Foreskin fibroblast (primary cell): ENCODE measurements at places on chromosomes 5 and 9.
A peak's percentile ranks its signal among the peaks of the same experiment; 100 is the strongest.

GRCh38 chr5:179854356-179854755 lies 4.3 kb downstream of the MRNIP start:
- DNase-seq, result no peak

DNA sequence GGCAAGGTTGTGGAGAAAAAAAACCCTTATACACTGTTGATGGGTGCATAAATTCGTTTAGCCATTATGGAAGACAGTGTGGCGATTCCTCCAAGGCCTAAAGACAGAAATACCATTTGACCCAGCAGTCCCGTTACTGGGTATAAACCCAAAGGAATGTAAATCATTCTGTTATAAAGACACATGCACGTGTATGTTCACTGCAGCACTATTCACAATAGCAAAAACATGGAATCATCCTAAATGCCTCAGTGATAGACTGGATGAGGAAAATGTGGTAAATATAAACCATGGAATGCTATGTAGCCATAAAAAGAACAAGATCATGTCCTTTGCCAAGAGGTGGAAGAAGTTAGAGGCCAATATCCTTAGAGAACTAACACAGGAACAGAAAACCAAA lies 119.9 kb upstream of the PRR16 start:
- no peak for DNase-seq

DNA sequence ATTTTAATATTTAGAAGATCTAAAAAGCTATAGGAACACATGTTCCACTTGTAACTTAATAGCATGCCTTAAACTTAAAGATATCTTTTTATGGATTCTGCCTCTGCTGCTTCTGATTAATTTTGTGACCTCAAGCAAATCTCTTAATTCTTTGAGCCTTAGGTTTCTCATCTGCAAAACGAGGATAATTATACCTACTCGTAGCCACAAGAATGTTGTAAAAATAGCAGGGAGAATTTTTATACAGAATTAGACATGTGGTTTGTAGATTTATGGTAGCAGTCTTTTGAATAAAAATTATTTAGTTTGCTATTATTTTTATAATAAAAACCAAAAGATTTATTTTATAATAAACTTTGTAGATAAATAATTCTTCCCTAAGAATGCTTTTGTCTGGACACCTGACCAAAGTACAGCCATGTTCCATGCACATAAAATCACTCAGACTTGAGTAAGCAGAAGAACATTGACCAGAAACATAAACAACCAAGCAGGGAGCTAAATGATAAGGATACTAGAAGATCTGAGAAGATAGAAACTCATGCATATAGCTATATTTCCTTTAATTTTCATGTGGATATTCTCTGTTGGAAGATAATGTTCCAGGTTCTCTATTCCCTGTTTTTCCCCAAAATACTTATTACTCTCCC lies 18.5 kb downstream of the C9orf85 start:
- DNase-seq, result peak; percentile 57

DNA sequence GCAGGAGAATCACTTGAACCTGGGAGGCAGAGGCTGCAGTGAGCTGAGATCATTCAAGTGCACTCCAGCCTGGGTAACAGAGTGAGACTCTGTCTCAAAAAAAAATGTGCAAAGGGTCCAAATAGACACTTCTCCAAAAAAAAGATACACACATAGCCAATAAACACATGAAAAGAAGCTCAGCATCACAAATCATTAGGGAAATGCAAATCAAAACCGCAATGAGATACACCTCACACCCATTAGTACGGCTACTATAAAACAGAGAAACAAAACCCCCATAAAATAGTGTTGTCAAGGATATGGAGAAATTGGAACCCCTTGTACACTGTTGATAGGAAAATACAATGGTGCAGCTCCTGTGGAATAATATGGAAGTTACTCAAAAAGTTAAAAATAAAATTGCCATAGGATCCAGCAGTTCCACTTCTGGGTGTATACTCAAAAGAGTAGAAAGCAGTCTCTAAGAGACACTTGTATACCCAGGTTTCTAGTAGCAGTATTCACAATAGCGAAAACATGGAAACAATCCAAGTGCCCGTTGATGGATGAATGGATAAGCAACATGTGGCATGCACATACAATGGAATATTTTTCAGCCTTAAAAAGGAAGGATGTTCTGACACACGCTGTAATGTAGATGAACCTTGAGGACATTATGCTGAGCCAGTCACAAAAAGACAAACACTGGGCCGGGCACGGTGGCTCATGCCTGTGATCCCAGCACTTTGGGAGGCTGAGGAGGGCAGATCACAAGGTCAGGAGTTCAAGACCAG lies 57.2 kb upstream of the PPARGC1B start:
- DNase-seq, result no peak

GRCh38 chr9:119092125-119092524 lies 277.1 kb downstream of the BRINP1 start:
- no peak for DNase-seq

GRCh38 chr9:37965116-37965515 lies 61.2 kb upstream of the SLC25A51 start:
- no peak for DNase-seq

DNA sequence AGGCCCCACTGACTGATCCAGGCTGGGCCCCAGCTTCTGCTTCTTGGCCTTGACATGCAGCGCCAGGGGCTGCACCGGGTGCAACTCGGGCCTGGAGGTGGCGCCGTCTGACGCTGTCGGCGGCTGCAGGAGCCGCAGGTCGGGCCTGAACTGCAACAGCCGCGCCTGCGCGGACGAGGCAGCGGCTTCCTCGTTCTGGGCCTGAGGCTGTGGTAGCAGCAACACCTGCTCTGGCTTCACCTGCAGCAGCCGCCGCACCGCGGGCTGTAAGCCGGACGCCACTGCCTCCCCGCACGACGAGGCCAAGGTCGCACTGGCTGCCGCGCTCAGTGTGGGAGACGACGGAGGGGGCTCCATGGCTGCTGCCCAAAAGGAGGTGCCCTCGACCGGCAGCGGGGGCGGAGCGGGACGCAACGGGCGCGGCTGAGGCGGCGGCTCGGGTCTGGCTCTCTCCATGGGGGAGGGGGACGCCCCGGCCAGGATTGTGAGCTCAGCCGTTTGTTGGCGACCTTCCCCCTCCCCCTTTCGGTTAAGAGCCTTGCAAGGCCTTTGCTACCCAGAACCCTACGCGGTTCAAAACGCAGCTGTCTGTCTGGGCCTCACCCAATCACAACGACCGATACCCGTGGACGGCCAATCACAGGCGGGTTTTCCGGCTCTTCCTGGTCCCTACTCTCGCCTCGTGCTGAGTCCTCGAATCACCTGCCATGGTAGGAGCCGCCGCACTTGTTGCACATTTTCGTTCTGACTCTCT lies 438 bp downstream of the SOX30 start:
- DNase-seq, result peak; percentile 21

DNA sequence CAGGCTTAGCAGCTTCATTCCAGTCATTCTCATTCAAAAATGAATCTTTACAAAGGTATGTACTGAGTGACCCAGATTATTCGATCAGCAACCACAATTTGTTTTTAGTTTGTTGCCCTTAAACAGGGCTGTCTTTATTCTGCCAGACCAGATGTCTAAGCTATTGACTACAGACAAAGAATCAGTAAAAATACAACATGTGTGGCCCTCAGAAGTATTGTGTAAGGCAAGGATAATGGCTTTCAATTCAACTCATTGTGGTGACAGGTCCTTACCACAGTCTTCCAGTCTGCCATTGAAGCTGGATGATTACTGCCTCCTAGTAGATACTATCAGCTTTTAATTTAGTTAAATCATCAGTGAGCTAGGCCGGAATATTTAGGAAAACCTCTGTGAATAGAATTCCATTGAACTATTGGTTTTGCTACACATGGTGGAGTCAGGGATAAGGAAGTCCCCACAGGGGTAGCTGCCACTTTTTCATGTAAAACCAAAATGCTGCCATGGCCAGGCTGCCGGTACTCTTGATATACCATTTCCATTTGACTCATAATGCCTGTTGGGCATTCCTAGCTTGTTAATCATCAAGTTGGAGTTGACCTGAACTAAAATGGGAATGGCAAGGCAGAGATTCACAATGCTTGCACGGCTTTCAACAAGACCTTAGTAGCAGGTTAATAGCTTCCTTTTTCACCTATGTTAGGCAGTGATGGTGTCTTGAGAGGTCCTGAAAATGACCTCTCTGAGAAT lies 175.6 kb downstream of the MEF2C start:
- no peak for DNase-seq

DNA sequence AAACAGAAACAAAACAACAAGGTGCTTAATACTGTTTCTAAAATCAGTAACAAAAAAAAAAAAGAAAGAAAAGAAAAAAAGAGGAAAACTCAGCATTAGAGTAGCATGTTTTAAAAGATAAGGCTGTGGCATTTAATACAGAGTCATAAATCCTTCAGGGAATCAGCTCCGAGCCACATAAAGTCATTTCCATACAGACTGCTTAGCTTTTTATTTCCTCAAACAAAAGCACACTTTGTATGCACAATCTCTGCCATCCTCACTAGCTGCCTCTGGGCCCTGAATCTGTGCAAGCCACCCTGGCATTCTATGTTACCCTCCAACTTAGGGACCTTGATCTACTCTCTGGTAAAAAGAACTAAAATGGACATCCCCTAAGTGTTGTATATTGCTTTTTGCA lies 87.6 kb downstream of the SEMA6A start:
- no peak for DNase-seq

GRCh38 chr9:86281593-86282076 lies 703 bp downstream of the ISCA1 start:
- no peak for DNase-seq

GRCh38 chr5:61202213-61202612 lies 39.9 kb upstream of the SMIM15 start:
- DNase-seq, result peak; percentile 38

GRCh38 chr5:64210866-64211265 lies 45.2 kb downstream of the RNF180 start:
- DNase-seq, result peak; percentile 94

DNA sequence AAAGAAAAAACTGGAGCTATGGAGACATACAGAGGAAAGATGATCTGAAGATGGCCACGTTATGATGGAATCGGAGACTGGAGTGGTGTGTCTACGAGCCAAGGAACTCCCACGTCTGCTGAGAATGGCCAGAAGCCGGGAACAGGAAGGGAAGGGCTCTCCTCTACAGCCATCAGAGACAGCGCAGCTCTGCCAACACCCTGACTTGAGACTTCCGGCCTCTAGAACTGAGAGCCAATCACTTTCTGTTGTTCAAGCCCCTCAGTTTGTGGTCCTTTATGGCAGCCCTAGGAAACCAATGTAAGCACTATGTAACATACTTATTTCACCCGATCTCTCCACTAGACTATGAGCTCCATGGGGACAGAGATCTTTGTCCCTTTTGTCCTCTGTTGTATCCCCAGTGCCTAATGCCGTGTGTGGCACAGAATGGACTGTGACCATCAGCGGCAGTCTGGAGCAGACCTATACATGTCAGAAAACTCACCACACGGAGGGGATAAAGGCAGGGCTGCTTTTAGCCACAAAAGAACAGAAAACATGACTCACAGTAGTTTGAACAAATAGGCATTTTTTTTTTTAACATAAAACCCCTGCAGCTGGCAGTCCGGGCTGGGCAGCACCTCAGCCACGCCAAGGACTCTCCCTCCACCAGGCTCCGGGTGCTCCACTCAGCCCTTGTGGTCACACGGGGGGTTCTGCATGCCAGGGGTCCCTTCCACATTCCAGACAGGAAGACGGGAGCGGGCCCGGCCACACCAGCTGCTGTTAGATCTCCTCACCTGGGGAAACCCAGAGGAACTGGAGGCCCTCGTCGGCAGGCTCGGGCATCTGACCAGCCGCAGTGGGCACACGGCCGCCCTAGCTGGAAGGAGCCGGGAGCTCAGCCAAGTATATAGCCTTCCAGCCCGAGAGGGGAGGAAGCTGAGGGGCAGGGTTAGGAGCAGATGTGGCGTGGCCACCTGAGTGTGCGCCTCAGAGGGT lies 16.1 kb upstream of the MXD3 start:
- peak; percentile 27 for DNase-seq

GRCh38 chr5:124494540-124495116 lies 251.8 kb downstream of the ZNF608 start:
- peak; percentile 51 for DNase-seq

GRCh38 chr5:95956021-95956899 lies 5.4 kb downstream of the ELL2 start:
- peak; percentile 60 for DNase-seq

- no peak for DNase-seq
Observed at GRCh38 chr5:56898213-56898612, 11.2 kb upstream of the SETD9 start.

GRCh38 chr9:113350107-113350661 lies 843 bp downstream of the BSPRY start:
- DNase-seq, result no peak

- no peak for DNase-seq
Observed at GRCh38 chr5:135450952-135451351, 1.2 kb downstream of the TIFAB start.

DNA sequence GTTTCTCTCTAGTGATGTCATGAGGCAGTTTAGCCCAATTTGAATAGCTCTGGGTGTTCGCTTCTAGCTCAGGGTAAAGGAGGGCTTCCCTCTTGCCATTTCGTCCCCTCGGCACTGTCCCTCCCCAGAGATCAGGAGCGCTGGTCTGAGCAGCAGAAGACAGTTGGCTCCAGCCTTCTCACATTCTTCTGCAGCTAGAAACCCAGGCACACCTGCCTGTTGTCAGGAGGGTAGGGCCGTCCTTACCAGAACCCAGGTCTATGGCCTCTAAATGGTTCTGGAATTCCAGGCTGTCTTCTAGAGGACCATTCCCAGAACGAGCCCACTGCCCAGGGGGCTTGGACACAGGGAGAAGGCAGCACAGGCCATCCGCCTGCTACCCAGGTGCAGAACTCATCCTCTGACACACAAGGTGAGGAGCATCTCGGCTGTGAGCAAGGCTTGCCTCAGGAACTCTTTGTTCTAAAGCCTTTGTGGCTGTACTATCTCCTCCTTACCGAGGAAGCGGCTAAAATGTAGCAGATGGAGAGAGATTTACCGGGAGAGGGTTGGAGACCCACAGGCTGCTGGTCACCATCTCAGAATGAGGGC lies 255.6 kb upstream of the IRX2 start:
- DNase-seq, result no peak

DNA sequence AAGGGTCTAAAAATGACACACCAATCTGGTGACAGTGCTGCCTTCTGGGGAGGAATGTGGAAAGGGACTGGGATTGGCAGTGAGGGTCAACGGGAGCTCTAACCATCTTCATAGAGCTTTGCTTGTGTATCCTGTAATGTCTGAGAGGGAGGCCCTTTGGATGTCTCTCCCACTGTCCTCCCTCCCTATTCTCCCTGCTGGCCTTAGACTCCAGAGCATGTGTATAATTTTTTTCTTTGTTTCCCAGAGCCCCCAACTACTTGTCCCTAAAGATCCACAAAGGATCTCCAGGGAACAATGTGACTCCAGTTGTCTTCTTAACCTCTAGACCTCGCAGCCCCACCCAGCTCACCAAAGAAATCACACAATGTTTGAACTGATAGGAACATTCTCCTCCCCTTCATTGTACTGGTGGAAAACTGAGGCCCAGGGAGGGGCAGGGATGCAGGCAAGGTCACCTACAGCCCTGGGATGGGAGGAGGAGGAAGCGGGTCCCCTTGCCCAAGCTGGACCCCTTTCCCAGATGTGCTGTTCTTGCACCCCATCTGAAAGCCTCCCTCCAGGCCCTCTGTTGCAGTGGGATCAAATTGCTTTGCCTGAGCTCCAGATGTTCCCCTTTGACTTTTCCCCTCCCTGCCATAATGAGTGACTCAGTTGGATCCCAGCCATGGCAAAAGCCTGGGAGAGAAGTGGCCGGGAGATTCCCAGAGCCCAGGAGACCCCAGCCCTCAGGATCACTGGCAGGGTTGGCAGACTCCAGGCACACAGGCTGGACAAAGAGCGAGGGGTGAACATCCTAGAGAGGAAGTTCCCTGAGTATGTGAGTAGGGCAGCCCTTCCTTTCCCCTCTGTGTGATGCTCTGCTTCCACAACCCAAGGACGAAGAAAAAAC lies 21.8 kb downstream of the SPARC start:
- DNase-seq, result peak; percentile 83
